ENCODE measurements at places on chromosomes 5 and 9.

DNA sequence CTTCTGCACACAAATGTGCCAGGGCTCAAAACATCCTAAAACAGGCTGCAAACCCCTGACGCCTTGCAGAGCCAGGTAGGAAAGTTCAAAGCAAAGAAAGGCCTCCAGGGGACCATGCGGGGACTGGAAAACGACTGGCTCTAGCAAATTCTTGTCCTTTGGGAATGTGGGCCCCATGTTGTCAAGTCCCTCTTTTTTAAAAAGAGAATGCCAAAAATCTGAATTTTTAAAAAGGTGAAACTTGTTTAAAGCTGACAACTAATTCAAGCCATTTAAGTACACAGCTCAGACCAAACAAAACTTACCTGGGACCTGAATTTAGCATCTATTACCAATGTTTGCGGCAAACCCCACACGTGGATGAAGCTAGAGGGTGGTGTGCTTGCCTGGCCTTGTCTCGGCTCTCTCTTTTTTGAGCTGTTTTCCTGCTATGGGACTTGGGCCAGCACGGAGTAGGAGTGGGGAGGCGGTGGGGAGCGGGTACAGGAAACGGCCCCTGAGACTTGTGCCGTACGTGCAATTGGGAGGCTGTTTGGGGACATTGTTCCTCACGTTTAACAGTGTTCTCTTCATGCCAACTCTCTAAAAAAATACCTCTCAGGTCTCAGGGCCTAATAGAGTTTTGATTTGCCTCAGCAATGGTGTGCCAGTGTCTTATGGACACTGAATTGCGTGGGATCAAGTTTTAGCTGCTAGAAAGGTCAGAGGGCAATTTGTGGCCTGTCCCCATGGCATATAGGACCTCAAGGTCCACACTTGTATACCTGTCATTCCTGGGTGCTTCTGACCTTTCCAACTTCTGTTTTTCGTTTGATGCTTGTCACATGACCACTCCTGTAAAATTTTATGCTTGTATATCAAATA is 15.1 kb upstream of the PHF19 start:
- DNase-seq = no peak

- no peak for DNase-seq
Observed at GRCh38 chr5:85849411-85849810, 768.3 kb upstream of the COX7C start.

- no peak for DNase-seq
Observed at GRCh38 chr5:116292321-116292720, 207.5 kb downstream of the COMMD10 start.

GRCh38 chr5:119286511-119287488 is 69.0 kb upstream of the TNFAIP8 start:
- no peak for DNase-seq

DNA sequence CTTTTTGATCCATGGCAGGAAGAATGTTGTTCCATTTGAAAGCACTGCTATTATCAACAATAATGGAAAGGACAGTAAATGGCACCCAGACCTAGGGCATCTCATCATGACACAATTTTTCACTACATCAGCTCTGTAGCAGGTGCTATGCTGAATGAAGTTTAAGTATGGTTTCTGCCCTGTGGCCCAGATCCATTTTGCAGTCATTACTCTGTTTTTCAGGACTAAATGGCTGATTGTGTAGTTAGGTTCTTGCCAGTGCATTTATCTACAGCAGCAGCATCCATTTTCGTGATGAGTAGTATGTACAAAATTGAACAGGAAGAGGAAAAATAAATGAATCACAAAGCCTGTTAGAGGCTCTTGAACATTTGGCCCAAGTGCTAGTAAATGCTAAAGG is 270.5 kb upstream of the CD180 start:
- DNase-seq = no peak

- no peak for DNase-seq
Observed at GRCh38 chr9:131422241-131422792, 28.4 kb downstream of the PRRC2B start.

DNA sequence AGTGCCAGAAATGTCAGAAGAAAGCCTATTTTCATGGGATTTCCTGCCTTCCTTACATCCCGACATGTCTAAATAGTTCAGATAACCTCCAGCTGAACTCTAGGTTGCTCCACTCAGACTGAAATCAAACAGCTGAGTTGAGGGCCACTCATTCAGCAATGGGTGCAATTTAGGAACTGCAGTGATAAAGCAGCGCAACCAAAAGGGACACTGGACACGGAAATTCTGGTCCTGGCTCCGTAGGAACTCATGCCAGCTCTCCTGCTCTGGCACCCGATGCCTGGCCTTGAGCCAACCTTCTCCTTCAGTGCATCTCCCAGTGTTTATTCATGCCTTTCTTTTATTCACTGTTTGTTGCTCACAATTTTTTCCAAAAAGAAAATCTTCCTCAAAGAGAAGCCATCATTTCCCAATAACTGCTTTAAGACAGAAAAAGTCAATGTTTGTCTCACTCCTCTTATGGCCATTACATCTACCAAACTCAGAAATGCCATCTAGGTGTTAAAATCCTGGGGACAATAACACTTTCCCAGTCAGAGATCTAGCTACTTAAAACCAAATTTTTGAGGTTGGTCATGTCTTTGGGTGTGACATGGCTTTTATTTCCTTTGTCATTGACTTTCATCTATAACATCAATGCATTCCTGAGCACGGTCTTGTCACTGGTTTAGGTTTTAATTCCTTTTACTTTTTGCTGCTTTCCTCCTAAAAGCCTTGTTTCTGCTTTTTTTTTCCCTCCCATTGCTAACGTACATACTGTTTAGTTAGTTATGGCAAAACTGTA is 126.9 kb downstream of the PDE4D start:
- no peak for DNase-seq

DNA sequence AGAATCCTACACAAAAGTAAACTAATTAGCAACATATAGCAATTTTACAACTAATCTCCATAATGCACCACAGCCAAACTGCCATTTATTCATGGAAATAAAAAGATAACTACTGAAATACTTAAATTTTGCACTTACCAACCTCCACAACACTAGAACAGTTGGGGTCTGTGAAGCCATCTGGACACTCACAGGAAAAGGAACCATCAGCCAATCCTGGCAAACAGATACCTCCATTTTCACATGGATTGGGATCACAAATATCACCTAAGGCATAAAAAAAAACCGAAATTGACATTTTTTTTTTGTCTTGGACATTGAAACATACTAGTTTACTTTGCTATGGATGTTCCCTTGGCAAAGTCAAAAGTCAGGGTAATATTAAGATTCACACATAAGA is 130.7 kb downstream of the EDIL3 start:
- DNase-seq = no peak

DNA sequence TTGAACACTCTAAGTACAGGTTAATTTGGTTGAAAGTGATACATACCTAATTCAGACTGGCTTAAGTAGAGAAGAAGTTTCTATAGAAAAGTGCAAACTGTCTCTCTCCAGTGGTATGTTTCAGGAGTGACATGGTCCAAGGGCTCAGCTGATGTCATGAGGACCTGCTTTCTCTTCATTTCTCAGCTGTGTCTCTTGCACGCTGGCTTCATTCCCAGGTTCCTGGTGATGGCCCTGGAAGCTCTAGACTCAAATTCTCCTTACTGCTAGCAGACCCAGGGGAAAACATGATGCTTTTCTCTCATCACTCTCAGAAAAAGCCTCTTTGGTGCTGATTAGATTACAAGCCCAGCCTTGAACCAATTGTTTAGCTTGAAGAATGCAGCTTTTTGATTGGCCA is 211.9 kb upstream of the CLINT1 start:
- no peak for DNase-seq

GRCh38 chr5:9932770-9933169 is 302.6 kb upstream of the TAS2R1 start:
- DNase-seq = no peak
